Myocyte (in vitro differentiated cells): ENCODE measurements at places on chromosomes 5 and 9. TPM values are rescaled to one million over a fixed set of nuclear protein-coding genes. Genes with fewer than 3 reads are reported as not detected.

Gene RFESD
- total RNA-seq: 1.2 and 1.9 TPM in 2 replicates

Gene CARD19
- 61.2 and 143 TPM in 2 replicates for total RNA-seq

Gene ADAMTS2
- 25.5 and 31.9 TPM in 2 replicates for total RNA-seq

Gene CARTPT
- not detected in 2 replicates for total RNA-seq
